AG20443 (cell line): ENCODE measurements at places on chromosomes 1 and 21.
A peak's percentile ranks its signal among the peaks of the same experiment; 100 is the strongest.

GRCh38 chr1:106290805-106291501 lies 765.5 kb upstream of the PRMT6 start:
- DNase-seq: no peak

GRCh38 chr1:229229137-229229720 lies 41.7 kb upstream of the RAB4A start:
- no peak for DNase-seq

DNA sequence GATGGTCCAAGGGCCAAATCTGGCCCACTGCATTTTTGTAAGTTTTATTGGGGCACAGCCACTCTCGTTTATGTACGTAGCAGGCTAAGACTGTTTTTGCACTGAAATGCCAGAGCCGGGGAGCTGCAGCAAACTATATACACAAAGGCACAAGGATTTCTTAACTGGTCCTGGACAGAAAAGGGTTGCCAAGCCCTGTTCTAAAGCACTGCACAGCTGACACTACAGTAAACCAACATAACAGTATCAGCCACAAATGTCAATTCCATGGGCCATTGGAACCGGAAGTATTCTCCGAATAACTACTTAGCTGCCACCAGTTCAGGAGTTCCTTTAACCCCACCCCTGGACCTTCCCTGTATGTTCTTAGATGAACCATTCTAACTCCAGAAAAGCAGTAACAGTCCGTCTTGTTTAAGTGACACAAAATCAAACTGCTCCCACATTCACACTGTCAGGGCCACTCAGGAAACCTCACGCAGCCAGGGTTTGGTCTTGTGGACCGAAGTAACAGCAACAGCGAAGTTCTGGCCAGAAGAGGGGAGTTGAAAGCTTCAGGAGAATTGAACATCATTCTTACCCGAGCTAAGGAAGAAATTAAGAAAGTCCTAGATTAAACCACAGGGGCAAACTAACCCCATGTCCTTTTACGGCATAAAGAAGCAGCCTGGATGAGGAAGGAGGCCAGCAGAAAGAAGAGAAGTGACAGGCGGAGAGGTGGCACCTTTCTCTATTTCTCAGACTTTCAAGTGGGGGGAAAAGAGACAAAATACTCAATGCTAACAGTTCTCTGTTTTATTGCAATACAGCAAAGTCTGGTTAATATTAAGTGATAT lies 49.2 kb downstream of the COQ8A start:
- DNase-seq: no peak

- DNase-seq: peak; percentile 58
Measured at GRCh38 chr21:33931799-33932390, 16.3 kb upstream of the ATP5PO start.

DNA sequence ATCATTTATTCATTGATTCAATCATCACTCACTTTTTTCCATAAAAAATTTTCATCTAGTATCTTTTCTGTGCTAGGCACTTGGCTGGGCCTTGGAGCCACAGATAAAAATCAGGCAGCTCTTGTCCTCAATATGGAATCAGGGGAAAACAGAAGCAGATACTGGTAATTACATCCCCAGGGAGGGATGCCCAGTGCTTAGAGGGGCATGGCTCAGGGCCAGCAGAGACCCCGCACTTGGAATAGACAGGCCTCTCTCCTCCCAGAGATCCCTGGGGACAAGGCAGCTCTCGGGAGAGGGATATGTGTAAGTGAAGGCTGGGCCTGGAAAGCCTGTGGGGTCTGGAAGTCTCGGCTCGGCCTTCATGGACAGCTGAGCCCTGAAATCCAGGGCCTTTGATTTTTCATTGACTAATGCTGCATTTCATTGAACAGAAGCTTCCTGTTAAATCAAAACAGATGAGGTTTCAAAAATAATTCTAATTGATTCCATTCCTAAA lies 180.4 kb downstream of the FOXD2 start:
- DNase-seq: no peak

DNA sequence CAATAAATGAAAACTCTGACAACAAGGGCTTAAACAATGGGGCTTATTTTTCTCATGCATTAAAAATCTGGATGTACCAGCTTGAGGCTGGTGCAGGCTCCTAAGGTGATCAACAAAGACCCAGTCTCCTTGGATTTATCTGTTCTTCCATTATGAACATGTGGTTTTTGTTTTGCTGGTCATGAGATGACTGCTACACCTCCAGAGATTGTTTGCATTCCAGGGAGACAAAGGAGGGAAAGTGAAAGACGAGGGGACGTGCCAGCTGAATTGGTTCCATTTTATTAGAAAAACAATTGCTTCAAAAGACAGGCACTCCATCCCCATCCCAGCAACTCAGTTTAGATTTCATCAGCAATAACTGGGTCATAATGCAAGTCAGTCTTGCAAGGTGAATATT lies 90.9 kb upstream of the KCNK1 start:
- DNase-seq: no peak

DNA sequence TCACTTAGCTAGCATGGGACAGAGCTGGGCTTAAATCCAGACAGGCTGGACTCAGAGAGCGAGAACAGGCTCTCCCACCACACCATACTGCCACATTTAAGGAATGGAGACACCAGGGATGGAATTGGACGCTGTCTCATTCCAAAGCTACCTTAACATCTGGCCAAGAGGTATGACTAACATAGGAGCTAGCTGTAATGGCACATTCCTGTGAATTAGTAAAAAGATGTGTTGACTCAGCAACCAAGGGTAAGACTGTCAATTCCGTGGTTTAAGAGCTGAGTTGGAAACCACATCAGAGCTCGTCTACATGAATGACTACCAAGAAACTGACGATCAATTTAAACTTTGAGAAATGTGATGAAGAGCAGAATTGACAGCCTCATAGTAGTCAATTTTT lies 8.3 kb upstream of the TNFRSF9 start:
- peak; percentile 73 for DNase-seq

DNA sequence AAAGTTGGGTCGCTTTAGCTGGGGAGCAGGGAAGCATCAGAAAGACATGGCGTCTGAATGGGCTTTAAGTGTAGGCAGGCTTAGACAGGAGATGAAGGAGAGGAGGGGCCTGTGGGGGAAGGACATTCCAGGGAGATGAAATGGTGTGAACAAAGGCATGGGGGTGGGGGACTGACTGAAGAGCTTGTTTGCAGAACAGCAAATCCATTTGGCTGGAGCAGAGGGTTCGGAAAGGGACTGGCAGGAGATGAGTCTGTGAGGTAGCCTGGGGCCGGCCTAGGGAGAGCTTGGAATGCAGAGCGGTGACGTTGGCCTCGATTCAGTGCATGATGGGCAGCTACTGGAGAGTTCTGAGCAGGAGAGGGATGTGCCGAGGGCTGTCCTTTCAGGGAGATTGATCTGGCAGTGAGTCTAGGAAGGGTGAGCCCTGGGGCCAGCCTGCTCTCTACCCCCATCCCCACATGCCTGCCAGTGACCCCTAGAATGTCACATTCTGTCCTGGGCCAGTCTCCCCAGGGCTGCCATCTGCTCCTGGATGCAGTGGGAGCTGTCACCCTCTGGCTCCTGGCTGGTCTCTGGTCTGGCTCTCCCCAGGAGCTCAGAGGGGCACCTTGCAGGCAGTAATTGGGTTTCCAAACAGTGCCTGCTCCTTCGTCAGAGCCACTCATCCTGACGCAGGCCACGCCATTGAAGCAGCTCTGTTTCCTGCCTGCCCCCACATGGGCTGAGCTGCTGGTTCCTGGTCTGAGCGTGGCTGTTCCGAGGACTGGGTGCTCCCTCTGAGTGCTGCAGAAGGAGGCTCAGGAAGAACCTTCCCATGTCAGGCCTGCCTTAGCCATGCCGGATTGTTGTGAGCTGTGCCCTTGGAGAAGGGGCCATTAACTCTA lies 22.3 kb upstream of the TMEM222 start:
- DNase-seq: peak; percentile 96

- peak; percentile 56 for DNase-seq
Measured at GRCh38 chr1:151828921-151829320, 2.7 kb downstream of the RORC start.

DNA sequence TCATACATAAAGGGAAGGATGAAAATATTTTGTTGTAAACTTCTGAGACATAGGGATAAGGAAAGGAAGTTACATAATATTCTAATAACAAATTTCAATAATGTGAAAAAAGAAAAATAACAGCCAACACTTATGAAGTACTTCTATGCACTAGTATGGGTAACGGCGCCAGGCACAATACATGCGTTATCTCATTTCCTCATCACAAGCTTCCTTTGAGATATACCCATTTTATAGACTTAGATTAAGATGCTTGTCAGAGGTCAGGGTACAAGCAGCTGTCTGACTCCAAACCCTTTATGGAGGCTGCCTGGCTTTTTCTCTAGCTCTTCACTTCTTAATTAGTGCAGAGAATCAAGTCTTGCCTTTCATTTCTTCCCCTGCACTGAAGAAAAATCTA lies 41.3 kb downstream of the TCP10L start:
- DNase-seq: no peak

- DNase-seq: peak; percentile 54
Measured at GRCh38 chr1:220271706-220272046, 577 bp downstream of the RAB3GAP2 start.

DNA sequence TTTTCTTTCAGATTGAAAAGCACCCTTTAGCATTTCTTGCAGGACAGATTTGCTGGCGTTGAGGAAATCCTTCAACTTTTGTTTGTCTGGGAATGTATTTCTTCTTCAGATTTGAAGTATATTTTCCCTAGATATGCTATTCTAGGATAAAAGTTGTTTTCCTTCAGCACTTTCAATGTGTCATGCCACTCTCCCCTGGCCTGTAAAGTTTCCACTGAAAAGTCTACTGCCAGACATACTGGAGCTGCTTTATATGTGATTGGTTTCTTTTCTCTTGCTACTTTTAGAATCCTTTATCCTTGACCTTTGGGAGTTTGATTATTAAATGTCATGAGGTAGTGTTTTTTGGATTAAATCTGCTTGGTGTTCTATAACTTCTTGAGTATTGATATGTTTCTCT lies 44.2 kb upstream of the CD55 start:
- no peak for DNase-seq

- DNase-seq: no peak
Measured at GRCh38 chr21:21051109-21052055, 53.2 kb downstream of the NCAM2 start.

DNA sequence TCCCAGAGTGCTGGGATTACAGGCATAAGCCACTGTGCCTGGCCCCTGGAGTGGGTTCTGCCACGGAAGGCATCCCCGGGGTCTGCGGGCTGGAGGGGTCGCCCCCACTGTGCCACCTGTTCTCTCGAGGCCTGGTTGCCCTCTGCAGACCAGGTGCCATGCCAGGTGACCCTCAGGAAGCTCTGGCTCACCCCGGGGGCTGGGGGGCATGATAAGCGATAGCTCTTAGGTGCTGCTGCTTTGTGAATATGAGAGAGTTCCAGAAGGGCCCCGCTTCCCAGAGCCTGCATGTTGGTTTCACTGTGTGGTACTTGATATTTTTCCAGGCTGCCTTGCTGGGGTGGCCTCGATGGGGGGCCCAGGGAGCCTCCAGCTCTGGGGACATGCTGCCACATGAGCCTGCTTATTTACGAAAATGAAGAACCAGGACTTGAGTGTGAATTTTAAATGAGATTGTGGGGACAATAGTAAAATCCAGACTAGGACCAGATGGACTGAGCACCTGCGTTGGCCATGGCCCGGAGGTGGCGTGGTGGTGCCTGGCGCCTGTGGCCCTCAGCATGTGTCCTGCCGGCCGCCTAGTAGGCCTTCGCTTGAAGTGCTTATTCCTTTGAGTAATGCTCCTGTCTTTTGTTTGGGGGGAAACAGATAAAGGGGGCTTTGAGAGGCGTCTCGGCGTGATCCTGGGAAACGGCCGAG lies 7.3 kb downstream of the SKI start:
- no peak for DNase-seq

DNA sequence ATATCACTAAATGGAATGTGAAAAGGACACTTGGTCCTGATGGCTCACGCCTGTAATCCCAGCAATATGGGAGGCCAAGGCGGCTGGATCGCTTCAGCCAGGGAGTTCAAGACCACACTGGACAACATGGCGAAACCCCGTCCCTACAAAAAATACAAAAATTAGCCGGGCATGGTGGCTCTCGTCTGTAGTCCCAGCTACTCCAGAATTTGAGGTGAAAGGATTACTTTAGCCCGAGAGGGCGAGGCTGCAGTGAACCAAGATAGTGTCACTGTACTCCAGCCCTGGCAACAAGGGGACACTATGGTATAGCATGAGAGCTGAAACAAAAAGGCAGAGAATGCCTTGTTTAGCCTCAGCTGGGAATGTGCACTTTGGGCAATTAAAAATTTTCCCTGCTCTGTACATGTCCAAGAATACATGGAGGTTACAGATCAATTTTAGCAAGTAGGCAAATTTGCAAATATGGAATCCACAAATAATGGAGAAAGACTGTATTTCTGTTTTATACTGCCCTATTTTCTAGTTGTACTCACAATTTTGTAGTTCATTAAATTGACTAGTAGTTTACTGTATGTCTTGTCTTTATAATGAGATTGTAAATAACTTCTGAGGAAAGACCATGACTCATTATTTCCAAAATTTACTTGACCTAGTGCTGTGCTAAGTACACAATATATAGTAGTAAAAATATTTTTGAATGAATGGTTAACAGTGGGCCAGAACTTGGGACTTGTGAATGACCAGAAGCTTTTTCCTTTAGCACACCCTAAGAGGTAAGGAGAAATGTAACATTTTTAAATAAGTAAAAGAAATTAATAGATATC lies 2.0 kb upstream of the ANGEL2 start:
- no peak for DNase-seq

GRCh38 chr21:45996311-45997204 lies 15.0 kb downstream of the COL6A1 start:
- DNase-seq: no peak

DNA sequence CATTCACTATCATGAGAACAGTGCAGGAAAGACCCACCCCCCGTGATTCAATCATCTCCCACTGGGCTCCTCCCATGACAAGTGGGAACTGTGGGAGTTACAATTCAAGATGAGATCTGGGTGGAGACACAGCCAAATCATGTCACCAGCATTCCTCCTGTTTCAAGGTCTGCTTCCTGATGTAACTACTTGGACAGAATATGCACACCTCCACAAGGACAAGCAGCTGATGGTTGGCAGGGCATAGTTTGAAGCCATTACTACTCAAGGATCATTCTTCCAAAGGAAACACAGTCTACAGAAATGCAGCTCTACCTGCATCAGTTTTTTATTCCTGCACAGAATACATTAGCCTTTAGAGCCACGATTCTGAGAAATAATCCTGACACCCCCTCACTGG lies 28.5 kb upstream of the RNF2 start:
- no peak for DNase-seq

DNA sequence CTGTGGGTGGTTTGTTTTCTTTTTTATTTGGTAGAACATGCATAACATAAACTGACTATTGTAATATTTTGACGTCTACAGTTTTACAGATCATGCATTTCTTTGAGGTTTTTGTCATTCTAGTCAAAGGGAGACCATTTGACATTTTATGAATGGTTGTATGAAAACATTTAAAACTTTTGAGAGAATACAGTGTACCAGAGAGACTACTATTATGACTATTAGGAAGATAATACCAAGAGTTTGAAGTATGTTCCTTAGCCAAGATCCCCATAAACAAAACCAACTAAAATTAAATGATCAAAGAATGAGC lies 37.3 kb upstream of the RHOU start:
- DNase-seq: no peak

- no peak for DNase-seq
Measured at GRCh38 chr1:103197216-103197615, 88.9 kb upstream of the COL11A1 start.

- no peak for DNase-seq
Measured at GRCh38 chr1:160963521-160963920, 8.9 kb upstream of the ITLN2 start.
